NCI-H1436 treated with DMSO at 0.1 percent for 48 hours (cell line): ENCODE measurements at places on chromosomes 6 and 20.

DNA sequence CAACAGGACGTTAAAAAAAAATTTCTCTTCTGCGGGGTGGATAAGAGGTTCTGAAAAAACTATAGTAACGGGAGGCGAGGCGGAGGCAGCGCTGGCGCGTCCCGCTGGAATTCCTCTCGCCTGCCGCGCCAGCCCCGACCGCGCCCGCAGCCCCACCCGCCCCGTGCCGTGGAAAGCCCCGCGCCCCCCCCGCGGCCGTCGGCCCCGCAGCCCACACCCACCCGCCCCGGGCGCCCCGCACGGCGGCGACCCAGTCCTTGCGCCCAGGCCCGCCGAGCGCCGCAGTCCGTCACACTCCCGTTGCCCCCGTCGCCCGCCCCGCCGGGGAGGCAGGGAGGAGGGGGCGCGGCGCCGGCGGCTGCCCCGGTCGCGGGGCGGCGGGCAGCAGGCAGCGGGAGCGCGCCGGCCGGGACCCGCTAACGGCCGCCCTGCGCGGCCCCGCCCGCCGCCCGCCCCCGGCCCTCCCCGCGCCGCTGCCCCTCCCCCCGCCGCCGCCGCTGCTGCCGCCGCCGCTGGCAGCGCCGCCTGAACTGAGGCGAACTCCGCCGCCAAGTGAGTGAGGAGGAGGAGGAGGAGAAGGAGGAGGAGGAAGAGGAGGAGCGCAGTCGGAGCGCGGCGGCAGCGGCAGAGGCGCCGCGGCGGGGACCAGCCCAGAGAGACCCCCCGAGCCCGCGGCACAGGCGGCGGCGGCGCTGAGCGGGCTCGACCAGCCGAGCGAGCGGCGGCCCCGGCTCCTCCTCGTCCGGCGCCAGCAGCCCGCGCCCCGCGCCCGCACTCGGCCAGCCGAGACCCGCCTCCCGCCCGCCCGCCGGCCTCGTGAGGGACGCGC is at the start of gene QKI:
Gene QKI (plus strand): TSS at position 602 of the 829 bp plus-strand sequence. CDS start 476 bp downstream, outside the sequence.
- DNase-seq: no peak

DNA sequence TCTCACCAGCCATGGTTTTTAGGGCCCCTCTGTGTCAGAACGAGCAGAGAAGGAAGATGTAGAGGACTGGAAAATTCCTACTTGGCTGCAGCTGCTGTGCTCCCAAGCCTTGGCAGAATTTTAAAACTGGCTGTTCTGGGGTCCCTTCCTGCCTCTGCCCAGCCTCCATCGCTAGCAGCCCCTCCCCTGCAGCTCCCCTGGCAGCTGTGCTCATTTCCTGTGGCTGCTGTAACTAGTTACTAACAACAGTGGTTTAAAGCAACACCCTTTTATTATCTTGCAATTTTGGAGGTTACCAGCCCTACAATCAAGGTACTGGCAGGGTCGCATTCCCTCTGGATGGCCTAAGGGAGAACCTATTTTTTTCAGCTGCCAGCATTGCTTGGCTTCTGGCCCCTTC is 3.7 kb upstream of the CST11 start:
- no peak for DNase-seq

DNA sequence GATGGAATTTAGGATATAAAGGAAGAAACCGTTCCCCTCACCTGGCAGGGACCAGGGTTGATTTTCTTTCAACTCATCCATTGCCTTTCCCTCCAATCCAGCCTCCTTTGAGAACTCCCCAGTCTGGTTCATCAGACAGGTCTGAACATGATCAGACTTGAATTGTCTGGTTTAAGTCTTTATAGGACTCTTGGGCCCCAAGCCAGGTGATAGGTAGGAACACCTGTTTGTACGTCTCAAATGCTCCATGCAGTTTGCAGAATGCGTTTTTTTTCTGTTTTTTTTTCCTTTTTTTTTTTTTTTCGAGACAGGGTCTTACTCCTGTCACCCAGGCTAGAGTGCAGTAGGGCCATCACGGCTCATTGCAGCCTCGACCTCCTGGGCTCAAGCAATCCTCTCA is 4.1 kb upstream of the CEP250 start:
- DNase-seq: peak; percentile 52

DNA sequence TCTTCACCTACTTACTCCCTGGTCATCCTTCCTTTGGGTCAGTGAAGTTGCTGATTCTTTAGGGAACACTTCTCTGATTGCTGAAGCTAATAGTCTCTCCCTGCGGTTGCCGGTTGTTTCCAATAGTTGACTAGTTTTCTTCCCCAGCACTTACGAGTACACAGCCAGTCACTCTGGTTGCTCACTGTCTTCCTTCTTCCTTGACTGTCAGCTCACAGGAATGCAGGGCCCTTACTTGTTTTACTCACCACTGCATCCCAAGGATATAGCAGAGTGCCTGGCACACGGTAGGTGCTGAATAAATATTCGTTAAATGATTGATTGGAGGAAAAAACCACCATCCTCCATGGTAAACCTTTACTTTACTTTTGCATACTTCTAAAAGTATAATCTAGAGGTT is 345.0 kb downstream of the QKI start:
- no peak for DNase-seq

DNA sequence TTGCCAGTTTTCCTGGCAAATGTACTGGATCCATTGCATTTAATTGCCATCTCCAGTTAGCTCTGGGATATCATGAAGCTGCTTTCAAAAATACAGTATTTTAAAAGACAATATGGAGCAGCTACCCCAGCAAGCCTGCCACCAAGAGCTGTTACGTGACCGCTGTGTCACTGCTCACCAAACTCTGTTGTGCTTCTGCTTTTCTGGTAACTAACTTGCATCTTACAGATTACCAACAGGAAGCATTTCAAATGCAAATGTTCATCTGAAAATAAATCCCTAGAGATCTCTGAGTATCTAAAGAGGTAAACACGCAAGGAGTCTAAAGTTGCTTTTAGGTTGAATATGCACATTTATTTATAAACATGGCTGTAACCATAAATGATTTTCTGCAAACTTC is 1008.3 kb downstream of the KIF16B start:
- no peak for DNase-seq

- no peak for DNase-seq
These were observed 44.9 kb upstream of the TLDC2 start for GRCh38 chr20:36830791-36831691.

GRCh38 chr6:39792540-39793450 is 619 bp downstream of the DAAM2 start:
- DNase-seq: no peak

GRCh38 chr6:11017090-11017489 is 27.0 kb downstream of the ELOVL2 start:
- DNase-seq: no peak

- no peak for DNase-seq
These were observed 202.8 kb upstream of the CITED2 start for GRCh38 chr6:139577124-139577762.

- no peak for DNase-seq
These were observed 44.9 kb downstream of the SNAI1 start for GRCh38 chr20:50027611-50028105.

- DNase-seq: no peak
These were observed 7.5 kb downstream of the SRXN1 start for GRCh38 chr20:645318-646106.

GRCh38 chr6:157997893-157998608 is 16.4 kb downstream of the SYNJ2 start:
- DNase-seq: no peak

- DNase-seq: no peak
These were observed 17.1 kb downstream of the IRF4 start for GRCh38 chr6:408599-409102.

- DNase-seq: no peak
These were observed 89.3 kb downstream of the JPH2 start for GRCh38 chr20:44097521-44098255.

- no peak for DNase-seq
These were observed 11.2 kb upstream of the GPSM3 start for GRCh38 chr6:32203426-32204267.

DNA sequence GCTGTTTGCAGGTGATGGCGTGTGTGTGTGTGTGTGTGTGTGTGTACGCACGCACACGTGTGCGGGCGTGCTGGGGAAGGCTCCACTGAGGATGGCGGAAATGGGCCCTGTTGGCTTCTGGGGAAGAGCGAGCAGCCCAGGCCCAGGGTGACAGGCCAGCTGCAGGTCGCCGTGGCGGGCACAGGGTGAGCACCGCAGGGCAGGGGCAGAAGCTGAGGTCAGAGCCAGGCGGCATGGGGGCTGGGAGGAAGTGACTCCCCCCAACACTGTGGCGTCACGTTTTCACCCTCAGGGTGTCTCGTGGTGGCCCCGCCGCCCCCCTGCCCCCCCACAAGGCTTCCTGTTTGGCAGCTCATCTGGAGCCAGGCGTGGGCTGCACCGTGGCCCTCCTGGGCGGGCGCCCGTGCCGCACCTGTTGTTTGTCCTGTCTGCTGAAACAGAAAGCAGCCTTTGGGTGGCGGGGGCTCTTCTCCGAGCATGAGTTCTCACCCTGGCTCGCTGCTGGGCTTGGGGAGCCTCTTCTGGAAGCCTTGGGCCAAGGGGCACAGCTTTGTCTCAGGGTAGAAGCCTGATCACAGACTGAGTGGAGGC is 7.1 kb downstream of the RBM38 start:
- no peak for DNase-seq

GRCh38 chr6:11126876-11127275 is 15.4 kb upstream of the ERVFRD-1 start:
- DNase-seq: no peak

- no peak for DNase-seq
These were observed 102.6 kb upstream of the RSPO3 start for GRCh38 chr6:127015858-127016257.

DNA sequence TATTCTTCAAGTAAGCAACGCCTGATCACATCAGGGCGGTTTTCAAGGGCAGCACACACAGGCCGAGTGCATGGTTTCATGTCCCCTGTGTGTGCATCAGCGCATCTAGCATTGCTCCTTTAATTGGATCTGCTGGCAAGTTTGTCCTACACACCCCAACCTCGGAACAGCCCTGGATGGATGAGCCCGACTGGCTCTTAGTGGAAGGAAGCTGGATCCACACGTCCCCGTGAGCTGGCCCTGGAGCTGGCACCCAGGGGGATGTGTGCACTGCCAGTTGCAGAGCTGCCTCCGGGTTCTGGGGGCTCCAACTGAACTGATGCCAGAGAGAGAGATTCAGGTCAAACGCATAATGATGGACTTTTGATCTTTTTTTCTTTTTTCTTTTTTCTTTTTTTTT is 39.2 kb upstream of the QKI start:
- DNase-seq: no peak

DNA sequence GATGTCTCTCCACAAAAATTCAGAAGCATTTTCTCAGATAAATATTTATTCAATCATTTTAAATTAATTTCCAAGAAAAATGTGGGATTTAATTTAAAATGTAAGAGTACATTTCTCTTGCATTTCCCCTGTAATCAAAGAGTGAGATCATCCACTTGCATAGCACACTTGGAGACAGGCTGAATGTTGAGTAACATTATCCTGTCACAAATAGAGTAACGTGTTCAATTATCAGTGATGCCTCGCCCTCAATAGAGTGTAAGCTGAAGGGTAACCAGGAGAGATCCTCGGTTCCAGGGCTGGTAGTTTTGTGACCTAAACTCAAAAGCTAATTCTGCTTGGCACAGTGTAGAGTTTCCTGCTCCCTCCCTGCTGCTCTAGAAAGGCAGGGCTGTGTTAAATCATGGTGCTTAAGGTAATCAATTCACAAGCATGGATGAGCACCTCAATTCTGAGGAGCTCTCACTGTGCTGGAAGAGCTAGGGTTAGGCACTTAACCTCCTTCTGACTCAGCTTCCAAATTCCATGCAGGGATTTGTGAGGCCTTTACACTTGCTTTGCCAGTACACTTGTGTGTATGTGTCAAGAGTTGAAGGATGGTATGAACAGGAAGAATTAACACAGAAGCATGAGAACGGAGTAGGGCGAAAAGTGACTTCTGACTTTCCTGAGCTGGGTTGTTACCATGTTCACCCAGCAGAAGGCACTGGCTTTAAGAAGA is 56.6 kb downstream of the MMUT start:
- no peak for DNase-seq

DNA sequence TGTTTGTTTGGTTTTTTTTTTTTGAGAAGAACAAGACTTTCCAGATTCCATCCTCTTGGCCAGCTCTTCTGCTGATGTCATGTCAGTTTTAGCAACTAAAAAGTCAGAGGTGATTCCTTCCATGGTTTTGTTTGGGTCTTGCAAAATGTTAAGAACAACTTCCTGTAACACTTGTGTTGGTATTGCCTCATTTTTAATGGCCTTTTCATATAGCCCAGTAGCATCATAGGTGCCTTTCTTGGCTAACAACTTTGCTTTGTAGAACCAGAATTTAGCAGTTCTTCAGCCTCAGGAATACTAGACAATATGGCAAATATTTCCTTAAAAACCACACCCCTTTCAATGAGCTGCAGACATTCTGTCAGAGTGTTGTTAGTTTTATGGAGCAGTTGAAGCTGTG is 99.5 kb upstream of the SIRPG start:
- no peak for DNase-seq

DNA sequence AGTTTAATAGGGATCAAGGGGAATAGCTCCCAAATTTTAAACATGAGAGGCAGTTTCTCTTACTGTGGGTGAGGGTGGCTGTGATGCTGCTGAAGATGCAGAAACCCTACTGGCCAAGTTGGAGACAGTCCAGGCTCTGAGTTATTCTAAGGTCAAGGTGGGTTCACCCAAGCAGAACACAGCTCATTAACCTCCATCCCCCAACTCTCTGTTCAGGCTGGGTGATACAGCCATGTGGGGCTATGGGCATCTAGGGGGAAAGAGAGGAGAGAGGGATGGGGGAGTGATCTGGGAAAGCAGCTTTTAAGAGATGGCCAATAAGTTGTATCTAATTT is 18.9 kb upstream of the TRAM2 start:
- DNase-seq: no peak

- DNase-seq: no peak
These were observed 27.6 kb upstream of the CGA start for GRCh38 chr6:87122477-87122876.

DNA sequence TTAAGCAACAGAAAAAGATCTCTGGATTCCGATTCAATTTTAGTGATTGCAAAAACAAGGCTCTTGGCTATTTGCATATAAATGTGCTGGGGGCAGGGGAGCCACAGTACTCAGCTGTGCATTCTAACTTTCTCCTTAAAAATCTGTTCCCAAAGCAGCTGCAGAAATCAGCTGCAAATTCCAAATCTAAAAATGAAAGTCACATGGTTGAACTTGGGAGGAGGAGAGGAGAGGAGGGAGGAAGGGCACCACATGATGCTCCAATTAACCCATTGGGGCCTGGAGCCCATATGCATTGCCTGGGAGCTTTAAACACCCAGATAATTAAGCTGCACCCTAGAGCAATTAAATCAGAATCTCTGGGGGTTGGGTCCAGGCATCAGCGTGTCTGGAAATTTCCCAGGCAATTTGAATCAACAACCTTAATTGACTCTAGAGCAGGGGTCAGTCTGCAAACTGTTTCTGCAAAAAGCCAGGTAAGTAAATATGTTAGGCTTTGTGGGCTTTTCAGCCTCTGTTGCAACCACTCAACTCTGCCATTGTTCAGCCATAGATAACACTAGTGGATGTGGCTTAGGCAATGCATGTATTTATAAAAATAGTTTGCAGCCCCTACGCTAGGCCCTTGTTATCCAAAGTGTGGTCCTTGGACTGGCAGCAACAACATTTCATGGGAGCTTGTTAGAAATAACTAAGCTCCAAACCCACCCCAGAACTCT is 508.1 kb downstream of the KIF16B start:
- DNase-seq: no peak

GRCh38 chr6:163789199-163789810 is 374.8 kb downstream of the QKI start:
- no peak for DNase-seq
